Natural killer cell treated with Interleukin-12 subunit alpha and Interleukin-12 subunit beta and Interleukin-15 and Interleukin-18, amount 100 ng/mL, for 72 hours (primary cell): ENCODE measurements at places on chromosomes 6 and 20.

GRCh38 chr6:116883005-116883404, 6.0 kb downstream of the RFX6 start:
- DNase-seq = no peak

DNA sequence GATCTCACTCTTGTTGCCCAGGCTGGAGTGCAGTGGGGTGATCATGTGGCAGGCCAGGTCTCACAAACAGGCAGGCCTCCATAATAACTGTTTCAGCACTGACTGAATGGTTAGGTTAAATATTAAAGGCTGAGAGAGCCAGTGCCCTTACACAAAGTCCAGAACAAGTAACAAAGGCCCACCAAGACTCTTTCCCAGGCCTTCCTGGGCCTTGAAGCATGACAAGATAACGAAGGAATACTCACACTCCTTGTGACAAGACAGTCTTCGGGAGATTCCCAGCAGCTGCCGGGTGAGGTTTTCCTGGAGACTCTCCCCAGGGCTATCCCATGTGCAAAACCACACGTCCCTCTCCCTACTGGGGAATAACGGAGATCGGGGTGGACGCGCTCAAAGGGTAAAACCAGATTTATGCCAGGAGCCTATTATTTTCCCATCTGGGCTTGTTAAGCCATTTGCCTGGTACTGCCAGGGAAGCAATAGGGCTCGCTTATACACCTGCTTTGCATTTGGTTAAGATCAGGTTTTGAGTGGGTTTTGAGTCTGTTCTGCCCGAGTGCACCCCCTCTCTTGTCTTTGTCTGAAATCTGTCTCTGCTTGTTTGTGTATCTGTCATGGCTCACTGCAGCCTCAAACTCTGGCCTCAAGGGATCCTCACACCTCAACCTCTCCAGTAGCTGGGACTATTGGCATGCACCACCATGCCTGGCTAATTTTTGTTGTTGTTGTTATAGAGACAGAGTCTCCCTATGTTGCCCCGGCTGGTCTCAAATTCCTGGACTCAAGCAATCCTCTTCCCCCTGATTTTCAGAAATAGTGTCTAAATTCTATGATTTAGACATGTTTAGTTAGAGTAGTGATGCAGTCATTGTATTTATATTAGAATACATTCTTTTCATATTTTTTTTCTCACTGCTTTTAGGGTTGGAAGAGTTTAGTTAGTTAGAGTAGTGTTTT, 1.4 kb upstream of the ENPP3 start:
- no peak for DNase-seq

GRCh38 chr6:19602434-19603013, 234.6 kb upstream of the ID4 start:
- DNase-seq = no peak

DNA sequence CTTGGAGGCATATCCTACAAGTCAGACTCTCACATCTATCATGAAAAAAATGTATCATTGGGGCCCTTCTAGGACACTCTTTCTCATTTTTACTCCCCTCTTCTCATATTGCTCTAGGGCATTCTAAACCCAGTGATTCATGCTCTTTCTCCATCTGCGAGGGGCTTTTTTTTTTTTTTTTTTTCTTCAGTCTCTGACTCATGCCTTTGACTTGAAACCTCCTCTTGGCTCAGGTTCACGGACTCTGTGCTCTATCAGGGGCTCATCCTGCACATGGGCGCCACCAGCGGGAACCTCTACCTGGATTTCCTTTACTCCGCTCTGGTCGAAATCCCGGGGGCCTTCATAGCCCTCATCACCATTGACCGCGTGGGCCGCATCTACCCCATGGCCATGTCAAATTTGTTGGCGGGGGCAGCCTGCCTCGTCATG, 17.8 kb downstream of the SLC22A1 start:
- no peak for DNase-seq

GRCh38 chr6:136618086-136618485, 67.9 kb upstream of the MAP7 start:
- no peak for DNase-seq

DNA sequence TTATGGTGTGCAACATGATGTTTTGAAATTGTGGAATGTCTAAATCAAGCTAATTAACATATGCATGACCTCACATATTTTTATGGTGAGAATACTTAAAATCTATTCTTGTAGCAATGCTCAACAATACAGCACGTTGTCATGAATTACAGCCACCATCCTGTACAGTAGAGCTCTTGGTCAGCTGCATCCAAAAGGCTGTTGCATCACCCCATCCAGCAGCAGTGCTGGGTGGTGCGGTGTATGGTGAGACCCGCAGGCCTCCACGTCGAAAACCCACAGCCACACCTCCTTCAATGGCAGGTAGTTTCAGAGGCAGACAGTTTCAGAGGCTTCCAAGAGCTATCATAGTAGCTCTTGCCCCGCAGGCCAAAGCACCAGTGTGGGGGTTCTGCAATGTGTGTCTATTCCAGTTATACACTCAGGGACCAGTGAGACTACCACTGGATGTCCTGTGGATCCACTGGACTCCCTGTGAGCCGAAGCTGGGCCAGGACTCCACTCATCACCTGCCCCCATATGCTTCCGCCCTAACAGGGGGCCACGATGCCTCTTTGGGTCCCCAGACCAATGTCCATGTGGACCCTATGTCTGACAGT, 23.4 kb downstream of the PACSIN1 start:
- DNase-seq = no peak

GRCh38 chr6:84772428-84773132, 8.2 kb upstream of the TBX18 start:
- no peak for DNase-seq

DNA sequence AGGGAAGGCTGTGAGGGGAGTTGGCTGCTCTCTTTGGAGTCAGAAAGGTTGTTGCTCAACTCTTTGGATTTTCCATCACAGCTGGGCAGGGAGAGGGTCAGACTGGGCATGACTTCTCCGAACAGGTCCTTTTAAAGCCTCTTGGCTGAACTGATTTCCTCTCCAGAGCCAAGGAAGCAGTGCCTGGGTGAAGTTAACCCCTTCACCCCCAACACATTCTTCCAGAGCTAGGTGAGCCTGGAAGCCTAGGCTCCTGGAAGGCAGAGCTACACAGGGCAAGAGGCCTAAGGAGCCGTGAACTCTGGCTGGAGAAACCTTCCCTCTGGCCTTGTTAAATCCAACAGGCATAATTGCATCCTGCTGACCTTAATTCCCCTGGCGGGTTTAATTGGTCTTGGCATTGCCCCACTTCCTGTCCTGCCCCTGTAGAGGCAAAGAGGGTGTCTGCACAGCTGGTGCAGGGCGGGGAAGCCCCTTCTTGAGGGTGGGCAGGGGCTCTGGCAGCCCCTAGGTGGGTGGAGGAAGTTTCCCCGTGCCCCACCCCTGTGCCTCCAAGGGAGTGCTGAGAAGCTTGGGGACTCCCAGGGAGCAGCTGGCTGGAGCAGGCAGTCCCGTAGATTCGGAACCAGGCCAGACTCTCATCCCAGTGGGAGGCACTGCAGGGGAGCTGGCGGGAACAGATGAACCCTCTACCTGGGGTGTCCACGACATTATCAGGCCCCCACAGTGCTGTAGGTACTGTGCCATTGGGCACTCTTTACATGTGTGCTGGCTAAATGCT, 3.6 kb upstream of the MYLK2 start:
- no peak for DNase-seq

DNA sequence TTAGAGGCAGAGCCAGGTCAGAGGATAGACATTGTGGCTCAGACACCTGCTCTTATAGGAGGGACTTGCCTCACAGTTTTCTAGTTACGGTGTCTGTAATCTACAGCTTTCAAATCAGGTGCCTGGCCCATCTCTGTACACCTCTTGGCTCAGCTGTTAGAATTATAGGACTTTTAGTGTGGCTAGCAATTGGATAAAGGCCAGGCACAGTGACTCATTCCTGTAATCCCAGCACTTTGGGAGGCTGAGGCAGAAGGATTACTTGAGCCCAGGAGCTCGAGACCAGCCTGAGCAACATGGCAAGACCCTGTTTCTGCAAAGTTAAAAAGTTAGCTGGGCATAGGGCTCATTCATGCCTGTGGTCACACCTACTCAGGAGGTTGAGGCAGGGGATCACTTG, 20.0 kb downstream of the BRPF3 start:
- DNase-seq = no peak

- no peak for DNase-seq
These were observed 39.7 kb downstream of the ANKEF1 start for GRCh38 chr20:10074513-10074912.
